ENCODE measurements at places on chromosomes 4 and X.

- DNase-seq, result no peak
Observed at GRCh38 chr4:40908297-40908696, 158.5 kb downstream of the NSUN7 start.

- peak; percentile 54 for DNase-seq
Observed at GRCh38 chr4:102454268-102454667, 46.9 kb upstream of the NFKB1 start.

DNA sequence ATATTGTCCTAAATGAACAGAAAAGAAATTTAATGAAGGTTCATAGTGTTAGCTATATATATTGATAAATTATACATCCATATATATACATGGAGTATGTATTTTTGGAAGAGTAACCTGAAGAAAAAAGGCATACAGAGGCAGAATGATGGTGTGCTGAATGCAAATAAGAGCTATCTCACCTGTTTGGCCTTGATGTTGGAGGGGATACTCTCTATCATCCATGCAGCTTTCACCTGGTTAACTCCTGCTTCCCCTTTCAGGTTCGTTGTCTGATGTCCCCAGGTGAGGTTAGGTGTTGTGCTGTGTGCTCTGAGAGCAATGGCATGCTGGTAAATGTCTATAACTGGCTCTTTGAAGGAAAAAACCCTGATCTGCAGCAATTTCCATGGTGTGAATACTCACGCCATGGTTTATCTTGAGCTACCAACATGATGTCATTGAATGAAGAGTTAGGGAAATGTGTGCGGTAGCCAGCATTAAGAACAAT, 31.8 kb upstream of the SPP1 start:
- no peak for DNase-seq

DNA sequence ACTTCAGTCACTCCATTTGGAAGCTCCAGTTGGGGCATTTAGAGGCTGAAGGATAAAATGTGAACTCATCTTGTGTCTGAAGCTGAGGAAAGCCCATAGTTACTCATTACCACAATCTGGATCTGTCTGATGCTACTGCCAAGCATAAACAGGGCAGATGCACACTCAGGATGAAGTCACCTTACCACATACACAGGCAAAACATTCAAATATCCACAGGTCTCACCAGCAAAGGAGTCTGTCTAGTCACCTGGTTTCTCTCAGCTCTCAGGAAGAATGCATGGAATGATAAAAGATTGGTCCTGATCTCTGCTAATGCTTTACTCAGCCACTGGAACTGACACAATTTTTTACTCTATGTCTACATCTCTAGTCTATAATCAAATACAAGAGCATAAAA, 13.0 kb upstream of the ODAPH start:
- no peak for DNase-seq

DNA sequence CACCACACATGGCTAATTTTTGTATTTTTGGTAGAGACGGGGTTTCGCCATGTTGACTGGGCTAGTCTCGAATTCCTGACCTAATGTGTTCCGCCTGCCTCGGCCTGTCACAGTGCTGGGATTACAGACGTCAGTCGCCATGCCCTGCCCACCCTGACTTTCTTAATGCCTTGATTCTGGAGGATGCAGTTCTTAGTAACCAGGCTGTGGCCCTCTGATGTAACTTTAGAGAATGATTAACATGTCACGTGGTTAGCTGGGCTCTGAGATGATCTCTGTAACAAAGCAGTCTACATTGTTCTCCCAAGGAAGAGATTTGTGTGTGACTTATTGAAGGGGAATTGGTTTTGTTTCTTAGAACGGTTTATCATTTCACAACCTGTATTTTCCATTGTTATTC, 30.6 kb downstream of the ANK2 start:
- DNase-seq, result no peak

DNA sequence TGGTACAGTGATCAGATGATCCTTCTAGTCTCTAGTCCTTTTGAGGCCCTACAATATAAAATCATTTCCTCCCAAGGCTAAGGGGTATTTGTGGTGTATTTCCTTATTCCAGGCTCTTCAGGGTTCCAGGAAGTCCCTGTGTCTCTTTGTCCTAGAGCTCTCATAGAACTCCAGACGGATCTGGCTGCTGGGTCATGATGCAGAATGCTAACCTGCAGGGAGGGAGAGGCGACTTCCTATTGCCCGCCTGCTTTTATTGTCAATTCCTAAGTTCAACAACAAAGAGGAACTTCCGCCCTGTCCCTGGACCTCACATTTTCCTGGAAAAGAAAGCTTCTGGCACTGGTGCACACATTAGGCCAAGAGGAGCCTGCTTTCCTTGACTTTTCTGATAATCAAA, 45.9 kb upstream of the ZNF827 start:
- no peak for DNase-seq

DNA sequence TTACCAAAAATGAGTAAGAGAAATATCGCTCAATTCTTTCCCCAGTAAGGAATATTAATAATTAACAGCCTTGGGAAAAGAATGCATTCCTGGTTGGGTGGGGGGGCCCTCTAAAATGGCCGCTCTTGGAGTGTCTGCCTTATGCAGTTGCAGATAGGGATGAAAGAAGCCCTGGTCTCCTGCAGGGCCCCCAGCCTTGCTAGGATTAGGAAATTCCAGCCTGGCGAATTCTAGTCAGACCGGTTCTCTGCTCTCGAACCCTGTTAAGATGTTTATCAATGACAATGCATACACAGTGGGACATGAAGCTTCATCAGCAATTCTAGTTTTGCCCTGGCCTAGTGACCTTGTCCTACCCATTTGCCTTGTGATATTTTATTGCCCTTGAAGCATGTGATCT, 1047.7 kb upstream of the GRID2 start:
- DNase-seq, result no peak

DNA sequence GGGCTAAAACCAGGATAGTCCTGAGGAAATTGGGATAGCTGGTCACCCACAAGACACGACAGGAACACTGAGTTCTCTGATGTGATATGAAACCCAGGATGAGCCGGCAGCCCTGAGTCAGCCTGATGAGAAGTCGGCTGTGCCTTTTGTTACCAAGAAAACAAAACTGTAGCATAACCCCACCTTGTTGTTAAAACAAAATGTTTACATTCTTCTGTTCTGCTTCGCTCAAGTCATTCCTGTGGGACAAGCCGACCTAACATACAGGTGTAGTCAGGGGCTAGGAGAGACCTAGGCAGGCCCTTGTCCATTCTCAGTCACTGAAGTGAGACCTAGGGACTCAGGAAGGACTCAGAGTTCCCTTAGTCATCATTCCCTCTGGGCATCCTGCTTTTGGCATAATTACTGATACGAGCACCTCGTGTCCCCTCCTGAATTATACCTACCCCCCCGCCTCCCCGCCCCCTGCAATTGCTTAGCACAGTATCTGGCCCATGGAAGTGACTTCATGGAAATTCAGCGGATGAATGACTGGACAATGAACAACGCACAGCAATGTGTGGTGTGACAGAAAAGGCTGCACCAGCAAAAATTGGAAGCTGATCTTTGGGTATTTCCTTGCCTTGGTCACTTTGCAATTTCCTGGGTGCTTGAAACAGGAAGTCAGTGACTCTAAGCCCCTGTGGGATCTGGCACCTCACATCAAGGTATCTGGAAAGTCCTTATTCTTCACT, 31.9 kb upstream of the TLR2 start:
- peak; percentile 72 for DNase-seq

DNA sequence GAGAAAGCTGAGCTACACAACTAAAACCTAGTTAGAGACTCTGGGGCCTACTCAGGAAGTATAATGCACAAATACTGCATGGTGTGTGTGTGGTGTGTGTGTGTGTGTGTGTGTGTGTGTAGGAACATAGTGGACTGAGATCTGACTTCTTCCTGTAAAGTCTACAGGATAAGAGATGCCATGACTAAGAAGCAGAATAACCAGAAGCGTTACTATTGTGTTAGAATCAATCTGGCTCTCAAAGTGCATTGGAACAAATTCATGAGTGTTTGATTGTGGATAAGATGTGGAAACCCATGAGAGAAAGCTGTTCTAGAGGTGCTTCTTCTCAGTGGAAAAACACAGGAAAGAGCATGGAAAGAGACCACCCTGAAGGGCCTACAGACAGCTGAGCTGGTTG, 302.1 kb downstream of the INPP4B start:
- DNase-seq, result no peak

- no peak for DNase-seq
Observed at GRCh38 chr4:25769251-25769650, 93.5 kb downstream of the SEL1L3 start.

GRCh38 chr4:68372588-68372987, 22.7 kb upstream of the YTHDC1 start:
- DNase-seq, result no peak

DNA sequence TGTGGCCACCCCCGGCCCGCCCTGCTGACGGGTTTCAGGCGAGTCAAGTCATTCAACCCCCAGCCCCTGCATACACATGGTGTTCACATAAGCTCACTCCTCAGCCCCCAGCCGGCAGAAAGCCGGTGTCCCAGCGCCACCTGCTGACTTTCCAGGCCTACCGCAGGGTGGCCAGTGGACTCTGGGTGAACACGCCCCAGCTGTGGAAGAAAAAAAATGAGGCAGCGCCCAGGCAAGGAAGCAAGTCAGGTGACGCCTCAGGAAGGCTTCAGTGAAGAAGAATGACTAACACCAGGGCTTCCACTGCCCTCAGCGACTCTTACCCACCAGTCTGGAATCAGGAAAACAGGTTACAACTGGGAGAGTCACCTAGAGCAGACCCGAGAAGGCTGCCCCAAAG, 15.8 kb downstream of the BCAP31 start:
- DNase-seq, result peak; percentile 65

- no peak for DNase-seq
Observed at GRCh38 chrX:68115371-68115770, 317.9 kb downstream of the OPHN1 start.

DNA sequence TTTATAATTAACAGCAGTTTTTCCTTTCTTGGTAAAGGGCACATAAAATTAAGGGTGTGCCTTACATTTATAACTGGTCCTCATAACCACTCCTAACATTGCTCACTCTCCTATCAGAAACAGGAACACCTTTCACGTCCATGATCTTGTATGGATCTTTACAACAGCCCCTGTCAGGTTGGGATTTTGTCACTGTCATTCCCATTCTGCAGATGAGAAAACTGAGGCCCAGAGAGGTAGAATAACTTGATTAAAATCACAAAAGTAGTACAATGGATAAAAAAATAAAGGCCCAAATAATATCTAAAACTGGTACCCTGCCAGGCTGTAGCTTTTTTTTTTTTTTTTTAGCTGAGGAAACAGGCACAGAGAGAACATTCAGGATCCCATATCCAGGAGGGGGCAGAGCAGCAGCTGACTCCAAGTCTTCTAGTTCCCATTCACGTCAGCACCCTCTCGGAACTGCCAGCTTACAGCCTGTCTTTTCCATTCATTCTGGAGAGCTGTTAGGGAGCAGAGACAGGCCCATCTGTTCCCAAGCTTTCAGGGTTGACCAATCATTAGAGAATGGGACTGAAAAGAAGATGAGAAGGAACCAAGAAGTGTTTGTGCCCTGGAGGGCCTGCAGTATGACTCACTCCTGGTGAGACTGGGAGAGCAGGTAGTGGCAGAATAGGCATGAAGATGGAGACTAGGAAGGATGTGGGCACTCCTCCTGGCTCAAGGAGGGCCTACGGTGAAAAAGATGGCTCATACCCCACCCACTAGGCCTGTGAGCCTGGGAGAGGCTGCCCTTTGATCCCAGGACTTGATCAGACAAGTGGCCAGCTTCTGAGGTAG, 7.3 kb downstream of the SUV39H1 start:
- no peak for DNase-seq

GRCh38 chr4:100906973-100907372, 389.2 kb upstream of the EMCN start:
- DNase-seq, result no peak

DNA sequence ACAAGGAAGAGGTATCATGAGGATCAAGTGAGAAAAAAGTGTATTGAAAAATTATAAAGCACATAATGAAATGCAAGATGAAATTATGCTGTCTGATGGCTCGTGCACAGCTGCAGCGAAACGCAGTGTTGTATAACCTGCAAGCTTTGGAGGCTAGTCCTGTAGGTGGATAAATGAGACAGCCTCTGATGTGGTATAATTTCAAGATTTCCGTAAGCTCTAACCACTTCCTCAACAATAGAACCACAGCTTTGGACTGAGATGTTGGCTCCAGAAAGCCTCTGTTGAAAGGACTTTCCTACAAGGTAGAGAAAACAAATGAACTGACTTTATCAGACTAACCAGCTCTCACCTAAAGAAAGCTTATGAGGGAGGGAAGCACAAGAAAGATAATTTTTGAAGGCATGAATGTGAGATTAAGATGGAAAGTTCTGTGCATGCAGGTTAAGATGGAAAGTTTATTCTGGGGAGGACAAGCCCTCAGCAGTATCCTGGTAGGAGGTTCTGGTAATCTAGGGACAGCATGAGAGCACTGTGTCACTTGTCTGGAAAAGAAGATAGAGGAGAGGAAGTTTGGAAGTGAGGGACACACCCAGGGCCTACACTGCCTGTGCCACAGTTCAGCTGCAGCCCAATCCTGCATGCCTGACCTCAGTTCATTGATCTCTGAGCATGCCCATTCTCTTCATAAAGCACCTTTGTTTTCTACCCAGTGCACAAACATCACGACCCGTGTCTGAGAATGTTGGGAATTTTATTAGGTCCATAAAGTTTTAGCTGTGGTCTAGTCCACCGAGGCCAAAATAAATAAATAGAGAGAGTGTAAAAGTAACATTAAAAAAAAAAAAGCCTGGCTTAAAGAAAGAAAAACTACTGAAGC, 161.5 kb upstream of the SFRP2 start:
- DNase-seq, result peak; percentile 4

DNA sequence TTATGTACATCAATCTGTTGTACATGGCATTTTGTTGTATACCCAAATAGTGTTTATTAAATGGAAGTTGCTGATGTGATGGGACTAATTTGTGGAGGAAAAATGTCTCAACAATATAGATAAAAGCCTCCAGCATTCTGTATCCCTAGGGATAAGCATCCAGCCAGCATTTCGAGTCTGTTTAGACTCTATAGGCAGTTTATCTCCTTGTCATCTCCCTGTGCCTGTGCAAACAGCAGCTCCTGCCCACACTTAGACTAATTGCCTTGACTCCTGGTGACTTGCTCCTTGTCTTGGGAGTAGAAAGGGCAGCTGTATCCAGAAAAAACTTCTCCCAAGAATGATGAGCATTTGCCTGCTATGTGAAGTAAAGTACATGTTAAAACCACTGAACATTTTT, 83.8 kb downstream of the DOCK11 start:
- no peak for DNase-seq

DNA sequence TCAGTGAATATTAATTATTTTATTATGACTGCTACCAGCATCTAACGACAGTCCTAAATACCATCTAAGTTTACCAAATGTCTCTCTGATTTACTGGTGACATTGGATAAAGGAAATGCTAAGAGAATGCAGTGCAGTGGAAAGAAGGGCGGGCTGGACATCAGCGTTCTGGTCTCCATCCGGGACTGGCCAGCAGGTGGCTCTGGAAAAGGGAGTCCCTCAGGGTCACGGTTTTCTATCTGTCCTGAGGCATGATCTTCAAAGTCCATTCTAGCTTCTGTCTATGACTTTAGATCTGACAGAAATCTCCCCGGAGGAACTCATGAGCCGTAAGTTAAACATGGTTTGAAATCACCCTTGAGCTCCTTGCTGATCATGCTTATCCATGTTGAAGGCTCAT, 3.3 kb downstream of the TRIM2 start:
- DNase-seq, result peak; percentile 14
